NCI-H69 (cell line): ENCODE measurements at places on chromosomes 11 and 22.

DNA sequence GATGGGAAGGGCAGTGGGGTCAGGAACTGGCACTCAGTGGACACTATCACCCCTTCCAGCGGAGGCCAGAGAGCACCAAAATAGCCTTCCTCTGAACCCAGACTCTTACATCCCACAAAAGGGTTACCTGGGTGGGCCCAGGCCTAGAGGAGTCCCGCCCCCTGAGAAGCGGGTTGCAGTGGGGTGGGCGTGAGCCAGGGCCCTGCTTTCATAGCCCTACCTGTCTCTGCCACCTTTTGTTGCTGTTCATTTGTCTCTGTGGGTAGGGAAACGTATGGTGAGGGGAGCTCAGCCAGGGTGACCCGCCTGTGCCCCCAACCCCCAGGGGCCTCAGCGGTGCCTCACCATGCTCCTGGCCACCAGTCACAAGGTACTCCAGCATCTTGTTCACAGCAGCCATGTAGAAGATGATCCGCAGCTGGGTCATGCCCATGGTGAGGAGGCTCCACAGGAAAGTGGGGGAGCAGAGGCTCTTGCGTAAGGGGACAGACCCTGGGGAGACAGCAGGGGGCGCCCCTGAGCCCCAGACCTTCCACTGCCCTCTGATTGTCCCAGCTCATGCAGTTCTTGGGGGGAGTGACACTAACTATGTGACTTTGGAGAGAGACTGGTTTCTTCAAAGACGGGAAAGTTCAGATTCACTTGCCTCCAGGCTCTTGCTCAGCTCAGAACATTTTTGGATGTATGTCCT lies 24.0 kb downstream of the SLC43A1 start:
- DNase-seq: peak; percentile 54

DNA sequence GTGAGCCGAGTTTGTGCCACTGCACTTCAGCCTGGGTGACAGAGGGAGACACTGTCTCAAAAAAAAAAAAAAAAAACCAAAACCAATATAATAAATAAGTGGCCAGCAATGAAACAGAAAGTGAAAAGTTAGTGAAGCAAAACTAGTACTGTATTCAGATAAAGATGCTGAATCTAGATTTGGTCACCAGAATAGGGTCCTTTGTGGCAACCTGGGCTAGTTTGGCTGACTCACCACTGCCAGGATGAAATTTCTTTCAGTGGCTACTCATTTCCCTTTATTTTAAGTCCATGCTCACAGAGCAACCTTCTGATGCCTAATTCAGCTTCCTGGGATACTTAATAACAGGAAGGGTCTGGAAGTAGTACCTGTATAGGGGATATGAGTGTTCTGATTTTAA lies 26.0 kb downstream of the LIMK2 start:
- no peak for DNase-seq

GRCh38 chr11:92533657-92534335 lies 309.2 kb downstream of the FAT3 start:
- DNase-seq: no peak

DNA sequence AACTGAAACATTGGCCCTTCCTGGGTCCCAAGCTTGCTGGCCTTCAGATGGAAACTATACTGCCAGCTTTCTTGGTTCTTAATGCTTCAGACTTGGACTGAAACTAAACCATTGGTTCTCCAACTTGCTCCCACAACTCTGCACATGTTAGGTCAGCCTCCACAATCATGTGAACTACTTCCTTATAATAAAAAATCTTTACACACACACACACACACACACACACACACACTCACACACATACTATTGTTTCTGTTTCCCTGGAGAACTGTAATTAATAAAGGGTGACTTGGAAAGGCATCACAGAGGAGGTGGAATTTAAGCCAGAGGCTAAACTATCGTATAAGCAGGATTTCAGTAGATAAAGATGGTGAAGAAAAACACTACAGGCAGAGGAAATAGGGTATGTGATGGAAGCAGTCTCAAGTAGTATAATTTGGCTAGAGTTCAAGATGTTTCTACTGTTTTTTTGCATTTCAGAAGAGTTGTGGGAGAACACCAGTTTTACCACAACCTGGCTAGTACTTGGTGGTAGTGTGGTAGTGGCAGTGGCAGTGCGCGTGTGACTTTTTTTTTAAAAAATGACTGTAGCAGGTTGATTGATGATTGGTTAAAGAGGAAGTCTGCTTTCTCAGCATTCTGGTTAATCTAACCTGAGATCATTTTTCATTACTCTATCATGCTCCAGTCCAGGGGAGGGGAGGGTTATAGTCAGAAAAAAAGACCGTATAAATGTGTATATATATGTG lies 70.1 kb downstream of the PDE3B start:
- DNase-seq: no peak

DNA sequence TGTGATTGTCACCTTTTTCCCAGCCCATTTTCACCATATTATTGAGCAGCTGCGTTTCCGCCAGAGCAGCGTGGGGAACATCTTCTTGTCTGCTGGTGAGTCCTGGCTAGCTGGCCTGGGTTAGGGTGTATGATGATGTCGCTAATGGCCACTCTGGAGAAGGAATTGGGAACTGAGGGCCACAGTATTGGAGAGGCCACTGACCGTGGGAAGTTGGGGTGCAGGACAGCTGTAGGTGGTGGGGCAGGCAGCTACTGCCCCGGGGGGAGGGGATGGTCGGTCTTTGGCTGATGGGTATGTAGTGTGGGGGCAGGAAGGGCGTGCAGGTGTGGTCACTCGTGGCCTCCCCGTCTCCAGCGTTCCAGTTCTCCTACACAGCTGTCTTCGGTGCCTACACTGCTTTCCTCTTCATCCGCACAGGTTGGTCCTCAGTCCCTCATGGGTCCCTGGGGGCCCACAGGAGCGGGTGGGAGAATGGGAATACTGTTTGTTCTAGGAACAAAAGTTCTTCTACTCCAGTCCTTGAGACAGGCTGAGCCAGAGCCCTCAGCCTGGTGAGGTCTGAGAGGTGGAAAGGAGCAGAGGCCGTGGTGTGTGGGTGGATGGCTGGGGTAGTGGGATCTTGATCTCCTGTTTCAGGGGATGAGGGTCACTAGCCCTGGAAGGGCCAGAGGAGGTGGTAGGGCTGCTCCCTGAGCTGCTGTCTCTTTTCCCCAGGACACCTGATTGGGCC lies 2.1 kb downstream of the RCE1 start:
- DNase-seq: no peak
